ENCODE measurements at places on chromosomes 4 and X. TPM values are rescaled to one million over a fixed set of nuclear protein-coding genes. Genes with fewer than 3 reads are reported as not detected.

DNA sequence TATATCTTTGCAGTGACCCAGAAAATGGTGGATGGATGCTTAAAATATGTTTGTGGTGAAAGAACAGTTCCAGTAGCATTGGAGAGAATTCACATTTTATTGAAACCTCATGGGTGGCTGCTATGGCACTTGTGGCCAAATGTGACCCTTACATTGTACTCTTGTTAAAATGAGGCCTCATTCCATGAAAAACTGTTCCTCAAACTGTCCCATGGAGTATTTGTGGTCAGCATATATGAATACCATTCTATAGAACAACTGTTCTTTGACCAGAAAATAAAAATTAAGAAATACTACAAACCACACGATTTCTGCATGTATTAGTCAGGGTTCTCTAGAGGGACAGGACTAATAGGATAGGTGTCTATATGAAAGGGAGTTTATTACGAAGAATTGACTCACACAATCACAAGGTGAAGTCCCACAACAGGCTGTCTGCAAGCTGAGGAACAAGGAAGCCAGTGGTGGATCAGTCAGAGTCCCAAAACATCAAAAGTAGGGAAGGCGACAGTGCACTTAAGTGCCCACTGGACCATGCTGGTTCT lies 35.1 kb downstream of the GEMIN8 start:
- DNase-seq = no peak

DNA sequence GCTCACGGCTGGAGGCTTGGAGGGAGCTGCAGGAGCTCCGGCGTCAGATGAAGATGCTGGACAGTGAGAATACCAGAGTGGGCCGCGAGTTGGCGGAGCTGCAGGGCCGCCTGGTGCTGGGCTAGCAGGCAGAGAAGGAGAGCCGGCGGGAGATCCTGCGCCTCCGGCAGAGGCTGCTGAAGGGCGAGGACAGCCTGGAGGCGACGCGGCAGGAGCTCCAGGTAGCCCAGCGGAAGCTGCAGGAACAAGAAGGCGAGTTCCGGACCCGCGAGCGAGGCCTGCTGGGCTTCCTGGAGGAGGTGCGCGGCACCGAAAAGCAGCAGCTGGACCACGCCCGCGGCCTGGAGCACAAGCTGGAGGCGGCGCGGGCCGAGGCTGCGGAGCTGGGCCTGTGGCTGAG lies 14.7 kb downstream of the SMIM10L2A start:
- DNase-seq = no peak

Gene AADAT
- total RNA-seq = 2.4 TPM

GRCh38 chrX:68508799-68509198 lies 9.9 kb downstream of the YIPF6 start:
- DNase-seq = no peak

Gene GC
- total RNA-seq = 2,230 TPM

Gene SSX2B
- total RNA-seq = 0.26 TPM

Data from mucosa of gallbladder (tissue), 1 donor.